Pulmonary artery endothelial cell (primary cell): ENCODE measurements at places on chromosomes 2 and 18.

DNA sequence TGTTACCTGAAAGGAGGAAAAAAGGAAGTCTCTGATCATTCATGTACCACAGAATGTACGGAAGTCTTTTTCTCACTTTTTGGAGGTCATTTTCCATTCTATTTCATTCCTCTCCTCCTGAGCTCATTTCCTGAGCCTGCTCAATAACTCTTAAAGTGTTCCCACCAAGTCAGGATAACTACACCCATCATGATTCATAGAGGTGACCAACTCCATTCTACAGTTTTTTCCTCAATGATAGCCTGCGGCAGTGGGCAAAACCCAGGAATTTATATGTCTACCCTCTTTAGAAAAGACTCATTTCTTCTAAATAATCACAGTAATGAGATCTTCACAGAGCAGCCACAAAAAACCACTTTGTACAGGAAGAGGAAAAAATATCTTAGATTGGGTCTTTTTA lies 372.5 kb downstream of the RBM43 start:
- no peak for DNase-seq

GRCh38 chr2:218024871-218025270 lies 22.1 kb upstream of the TNS1 start:
- DNase-seq: no peak

DNA sequence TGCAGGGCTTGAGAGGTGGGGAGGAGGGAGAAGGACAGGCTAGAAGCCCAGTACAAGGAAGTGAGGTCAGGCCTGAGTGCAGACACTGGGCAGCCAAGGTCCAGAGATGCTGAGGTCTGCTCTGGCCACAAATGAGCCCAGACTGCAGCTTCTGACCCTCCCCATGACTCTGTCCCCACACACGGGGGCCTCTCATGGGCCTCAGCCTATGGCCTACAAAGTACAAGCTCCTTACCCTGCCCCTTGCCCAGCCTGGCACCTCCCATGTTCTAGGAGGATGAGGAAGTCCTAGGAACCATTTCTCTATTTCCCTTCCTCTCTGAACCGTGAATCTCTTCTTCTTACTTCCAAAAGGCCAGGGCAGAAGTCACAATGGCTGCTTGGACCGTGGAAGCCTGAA lies 193.8 kb downstream of the ANKRD30B start:
- no peak for DNase-seq

GRCh38 chr18:3449512-3450011 lies 410 bp upstream of the TGIF1 start:
- no peak for DNase-seq

DNA sequence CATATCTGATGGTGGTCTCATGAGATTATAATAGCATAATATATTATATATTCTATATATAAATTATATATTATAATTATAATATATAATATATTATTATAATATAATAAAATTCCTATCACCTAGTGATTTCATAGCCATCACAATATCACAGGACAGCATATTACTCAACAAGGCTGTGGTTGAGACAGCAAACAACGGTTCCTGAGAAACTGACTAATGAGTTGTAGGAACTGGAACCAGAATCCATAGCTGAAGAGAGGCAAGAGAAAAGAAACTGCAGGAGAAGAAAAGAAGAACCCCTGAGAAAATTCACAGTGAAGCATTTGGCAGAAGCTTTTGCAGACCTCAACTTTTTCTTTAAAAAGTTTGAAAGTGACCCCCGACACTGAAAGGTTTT lies 84.0 kb downstream of the BCL2L11 start:
- DNase-seq: no peak

DNA sequence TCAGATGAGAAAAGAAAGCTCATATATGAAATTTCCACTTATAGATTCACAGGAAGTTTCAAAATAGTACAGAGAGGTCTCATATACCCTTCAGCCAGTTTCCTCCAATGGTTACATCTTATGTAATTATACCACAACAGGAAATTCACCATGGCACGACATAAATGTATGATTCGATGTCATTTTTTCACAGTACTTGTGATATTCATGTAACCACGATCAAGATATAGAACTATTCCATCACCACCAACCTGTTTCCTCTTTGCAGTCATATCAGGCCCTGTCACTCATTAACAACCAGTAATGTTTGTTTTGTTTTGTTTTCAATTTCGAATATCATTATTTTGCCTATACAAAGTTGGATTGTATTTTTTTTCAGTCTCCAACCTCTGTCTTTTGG lies 314.3 kb upstream of the POU3F3 start:
- no peak for DNase-seq

GRCh38 chr2:146890491-146890890 lies 954.3 kb upstream of the ACVR2A start:
- DNase-seq: peak; percentile 7

DNA sequence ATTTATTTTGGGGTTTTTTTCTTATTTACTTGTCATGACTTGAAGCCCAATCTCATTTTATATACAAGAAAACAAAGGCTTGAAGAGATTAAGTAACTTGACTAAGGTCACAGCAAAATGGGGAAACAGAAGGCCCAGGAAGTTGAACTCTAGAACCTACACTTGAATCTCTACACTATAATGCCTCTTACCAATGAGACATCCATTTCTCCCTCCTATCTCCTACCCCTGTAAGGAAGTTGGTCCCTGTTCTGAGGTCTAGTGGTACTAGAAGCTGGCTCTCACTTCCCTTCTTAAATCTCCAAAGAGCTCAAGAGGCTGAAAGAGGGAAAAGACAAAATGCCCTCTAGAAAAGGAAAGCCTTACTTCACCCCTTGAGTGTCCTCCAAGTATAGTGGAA lies 25.5 kb upstream of the IHH start:
- DNase-seq: no peak

GRCh38 chr2:143679617-143680016 lies 550.4 kb downstream of the ARHGAP15 start:
- no peak for DNase-seq

GRCh38 chr18:28855989-28856388 lies 679.1 kb upstream of the CDH2 start:
- no peak for DNase-seq

- DNase-seq: no peak
These were observed 340.7 kb downstream of the TGIF1 start for GRCh38 chr18:3790703-3791102.

DNA sequence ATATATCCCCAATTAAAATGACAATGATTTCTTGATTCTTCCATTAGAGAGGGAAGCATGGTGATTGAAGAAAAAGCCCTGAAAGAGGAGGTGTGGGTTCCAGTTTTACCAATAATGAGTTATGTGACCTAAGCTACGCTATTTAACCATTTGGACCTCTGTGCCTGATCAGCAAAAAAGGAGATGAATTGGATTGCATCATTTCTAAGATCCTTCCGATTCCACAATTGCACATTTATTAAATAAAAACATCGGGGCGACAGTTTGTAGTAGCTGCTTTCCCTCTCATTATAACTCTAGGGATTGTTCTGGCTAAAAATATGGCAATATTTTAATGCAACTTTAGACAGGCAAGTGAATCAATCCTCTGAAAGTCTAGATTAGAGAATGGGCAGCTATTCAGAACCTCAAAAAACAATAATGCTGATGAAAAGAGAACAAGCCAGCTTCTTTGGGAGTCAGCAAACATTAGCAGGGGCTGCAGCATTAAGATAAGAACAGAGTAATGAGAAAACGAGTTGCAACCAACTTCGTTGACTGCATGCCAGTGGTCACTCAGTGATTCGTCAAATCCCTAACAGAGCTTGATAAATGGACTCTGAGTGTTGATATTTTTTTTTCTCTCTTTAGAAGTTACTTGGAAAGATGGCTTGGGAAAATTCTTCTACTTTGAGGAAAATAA lies 301.2 kb downstream of the AGPS start:
- DNase-seq: no peak

GRCh38 chr2:862355-862687 lies 88.3 kb upstream of the SNTG2 start:
- no peak for DNase-seq

DNA sequence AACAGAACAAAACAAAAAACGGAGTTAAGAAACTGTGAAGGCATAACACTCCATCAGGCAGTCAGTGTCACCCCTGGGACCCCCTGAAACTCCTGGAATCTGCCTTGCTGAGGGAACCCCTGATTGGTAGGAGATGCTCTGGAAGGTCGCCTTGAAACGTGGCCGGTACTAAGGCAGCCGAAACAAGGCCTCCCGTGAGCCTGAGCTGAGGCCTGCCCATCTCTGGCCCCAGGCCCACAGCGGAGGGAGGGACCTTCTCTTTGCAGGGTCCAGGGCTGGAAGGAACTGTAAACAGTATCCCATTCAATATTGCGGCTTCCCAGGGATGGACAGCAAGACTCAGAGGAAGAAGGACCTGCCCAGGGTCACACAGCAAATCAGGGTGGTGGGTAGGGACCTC lies 155.7 kb downstream of the INHBB start:
- DNase-seq: no peak

- no peak for DNase-seq
These were observed 21.4 kb downstream of the POLE4 start for GRCh38 chr2:74979844-74980243.

GRCh38 chr18:50282521-50283335 lies 1.4 kb upstream of the MBD1 start:
- DNase-seq: no peak
